ENCODE measurements at places on chromosomes 5 and 9.
A peak's percentile ranks its signal among the peaks of the same experiment; 100 is the strongest.

- DNase-seq = no peak
Observed at GRCh38 chr5:170630711-170631141, 126.9 kb downstream of the KCNIP1 start.

GRCh38 chr5:139416651-139417050 is 12.8 kb upstream of the SPATA24 start:
- no peak for DNase-seq

- DNase-seq = no peak
Observed at GRCh38 chr9:11457825-11458790, 845.3 kb upstream of the PTPRD start.

GRCh38 chr9:136848393-136849037 is 694 bp upstream of the PHPT1 start:
- peak; percentile 69 for DNase-seq

DNA sequence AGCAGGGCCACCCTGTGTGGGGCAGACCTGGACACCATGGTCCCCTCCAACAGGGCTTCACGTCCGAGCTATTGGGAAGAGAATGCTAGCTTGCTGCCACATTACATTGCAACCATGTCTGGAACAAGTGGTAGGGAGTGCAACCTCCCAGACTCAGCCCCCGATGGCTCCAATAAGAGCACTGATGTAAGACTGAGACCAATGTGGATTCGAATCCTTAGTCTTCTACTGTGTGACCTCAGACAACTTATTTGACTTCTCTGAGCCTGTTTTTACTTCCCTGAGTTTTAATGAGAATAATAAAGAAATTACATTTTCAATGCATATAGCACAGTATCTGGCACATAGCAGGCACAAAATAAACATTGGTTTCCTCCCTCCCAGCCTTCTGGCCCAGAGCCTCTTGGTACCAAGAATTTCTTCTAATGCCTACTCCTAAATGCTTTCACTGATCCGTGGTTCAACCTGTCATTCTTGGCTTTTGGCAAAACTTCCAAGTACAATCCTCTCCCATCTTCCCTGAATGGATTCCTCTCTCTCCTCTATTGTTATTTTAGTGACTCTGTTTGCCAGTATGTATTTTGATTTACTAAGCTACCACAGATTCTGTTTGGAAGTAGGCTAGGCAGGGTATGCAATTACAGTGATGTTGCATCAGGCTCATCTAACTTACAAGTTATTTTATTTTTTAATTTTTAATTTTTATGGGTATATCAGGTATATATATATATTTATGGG is 34.6 kb upstream of the COL15A1 start:
- DNase-seq = no peak

GRCh38 chr9:36551129-36551528 is 21.6 kb upstream of the MELK start:
- no peak for DNase-seq

DNA sequence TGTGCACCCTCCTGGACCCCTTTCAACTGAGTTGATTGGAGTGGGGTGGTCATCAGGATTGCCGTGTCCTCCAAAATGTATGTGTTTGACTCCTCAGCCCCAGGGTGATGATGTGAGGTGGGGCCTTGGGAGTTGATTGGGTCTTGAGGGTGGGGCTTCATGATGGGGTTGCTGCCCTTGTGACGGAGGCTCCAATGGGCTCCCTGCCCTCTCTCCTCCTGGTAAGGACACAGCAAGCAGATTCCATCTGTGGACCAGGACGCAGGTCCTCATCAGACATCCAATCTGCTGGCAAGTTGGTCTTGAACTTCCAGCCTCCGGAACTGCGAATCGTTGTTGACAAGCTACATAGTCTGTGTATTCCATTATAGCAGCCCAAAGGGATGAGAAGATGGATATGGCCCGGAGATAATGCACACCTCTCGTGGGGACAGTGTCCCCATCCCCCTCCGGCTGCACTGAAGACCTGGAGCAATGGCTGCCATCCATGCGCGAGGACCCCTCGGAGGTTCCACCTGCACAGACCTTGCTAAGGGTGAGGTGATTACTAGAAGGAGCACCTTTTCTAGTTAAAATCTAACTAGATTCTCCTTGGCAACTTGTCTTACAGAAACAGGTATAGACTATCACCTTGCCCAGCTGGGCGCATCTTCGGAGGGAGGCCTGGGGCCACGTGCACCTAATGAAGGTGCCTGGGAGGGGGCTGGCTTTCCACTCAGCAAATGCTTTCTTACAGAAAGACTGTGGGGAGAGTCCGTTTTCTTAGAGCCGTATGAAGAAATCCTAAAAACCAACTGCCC is 75.7 kb upstream of the IRX4 start:
- no peak for DNase-seq

- no peak for DNase-seq
Observed at GRCh38 chr5:56168066-56168478, 65.1 kb downstream of the ANKRD55 start.

DNA sequence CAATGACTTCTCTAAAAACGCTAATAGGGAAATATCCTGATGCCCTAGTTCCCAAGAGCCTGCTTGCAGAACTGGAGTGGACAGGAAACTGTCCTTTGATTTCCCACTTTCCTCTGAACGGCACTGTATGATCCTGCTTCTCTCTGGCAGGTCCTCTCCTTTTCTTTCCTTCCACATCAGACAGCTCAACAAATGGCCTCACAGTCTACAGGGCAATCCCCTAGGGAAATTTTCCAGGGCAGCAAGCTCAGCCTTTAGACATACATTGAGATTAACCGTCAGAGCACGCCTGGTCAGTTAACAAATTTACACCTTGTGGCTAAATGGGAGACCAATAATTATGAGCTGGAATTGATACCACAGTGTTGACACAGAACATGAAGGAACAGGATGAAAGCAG is 164.9 kb downstream of the SLC24A2 start:
- no peak for DNase-seq

DNA sequence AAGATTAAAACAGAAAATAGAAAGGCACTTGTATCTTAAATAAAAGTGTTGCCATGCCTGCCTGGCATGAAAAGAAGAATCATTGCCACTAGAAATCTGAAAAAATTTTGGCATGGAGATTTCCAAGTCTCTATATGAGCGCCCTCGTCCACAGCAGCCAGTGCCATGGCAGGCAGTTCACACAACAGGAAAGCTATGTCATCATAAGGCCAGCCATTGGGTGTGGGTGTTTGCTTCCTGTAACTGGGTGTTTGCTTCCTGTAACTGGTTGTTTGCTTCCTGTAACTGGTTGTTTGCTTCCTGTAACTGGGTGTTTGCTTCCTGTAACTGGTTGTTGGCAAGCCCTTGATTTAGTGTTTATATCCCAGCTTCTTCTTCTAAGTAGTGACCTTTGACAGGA is 446.7 kb downstream of the IRX1 start:
- no peak for DNase-seq

GRCh38 chr9:135618866-135619598 is 20.3 kb downstream of the GLT6D1 start:
- no peak for DNase-seq

- DNase-seq = no peak
Observed at GRCh38 chr5:9726931-9727330, 96.8 kb upstream of the TAS2R1 start.

- no peak for DNase-seq
Observed at GRCh38 chr5:65923339-65923738, 3.0 kb upstream of the ERBIN start.

DNA sequence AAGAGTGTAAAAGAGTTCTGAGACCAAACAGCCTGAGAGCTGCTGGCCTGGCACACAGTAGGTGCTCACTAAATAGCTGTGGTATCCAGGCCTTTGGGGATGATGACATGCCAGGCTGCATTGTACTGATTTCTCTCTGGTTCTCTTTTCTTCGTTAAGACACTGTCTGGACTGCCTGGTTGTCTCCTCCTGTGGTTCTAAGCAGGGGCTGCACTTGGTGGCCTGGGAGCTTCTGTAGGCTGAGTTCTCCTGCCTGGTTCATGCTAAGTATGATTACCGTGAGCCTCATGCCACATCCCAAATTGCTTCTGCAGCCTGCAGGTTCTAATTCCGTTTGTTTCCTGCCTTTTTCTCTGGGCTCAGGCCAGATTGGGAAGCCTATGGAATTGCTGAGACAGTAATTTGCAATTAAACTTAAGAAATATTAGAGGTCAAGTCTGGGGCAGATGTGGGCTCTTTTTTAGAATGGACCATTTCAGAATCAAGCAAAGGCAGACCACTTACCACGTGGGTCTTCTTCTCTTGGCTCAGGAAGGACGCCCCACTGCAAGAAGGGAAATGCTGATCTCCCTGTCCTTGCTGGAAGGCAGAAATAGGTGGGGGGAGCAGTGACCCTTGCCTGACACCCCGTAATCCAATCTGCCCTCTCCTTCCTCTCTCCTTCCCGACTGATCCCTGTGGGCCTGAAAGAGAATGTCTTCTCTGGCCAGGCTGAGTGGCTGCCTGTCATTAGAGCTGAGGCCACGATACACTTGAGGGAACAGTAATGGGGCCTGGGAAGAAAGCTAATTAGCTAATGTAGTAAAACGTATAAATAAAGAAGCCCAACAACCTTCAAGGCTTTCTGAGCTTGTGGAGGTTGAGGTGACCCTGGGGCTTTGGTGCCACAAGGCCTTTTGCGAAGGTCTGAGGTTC is 21.9 kb upstream of the BOD1 start:
- DNase-seq = no peak

GRCh38 chr9:128020692-128021091 is 39.9 kb upstream of the EEIG1 start:
- DNase-seq = no peak

DNA sequence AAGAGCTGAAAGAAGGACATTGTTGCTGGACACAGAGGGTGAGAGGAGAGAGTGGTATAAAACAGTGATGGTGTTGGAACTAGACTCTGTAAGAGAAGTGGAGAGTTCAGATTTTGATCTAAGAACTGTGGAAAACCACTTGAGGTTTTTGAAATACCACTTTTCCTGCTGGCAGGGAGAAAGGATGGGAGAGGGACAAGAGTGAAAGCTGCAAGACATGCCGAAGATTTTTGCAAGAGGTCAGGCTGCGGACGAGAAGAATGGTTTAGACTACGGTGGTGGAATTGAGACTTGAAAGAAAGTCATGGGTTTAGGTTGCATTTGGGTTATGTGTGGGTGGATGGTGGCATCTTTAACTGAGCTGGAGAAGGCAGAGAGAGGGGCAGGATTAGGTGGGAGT is 202.2 kb upstream of the RPS23 start:
- DNase-seq = no peak

DNA sequence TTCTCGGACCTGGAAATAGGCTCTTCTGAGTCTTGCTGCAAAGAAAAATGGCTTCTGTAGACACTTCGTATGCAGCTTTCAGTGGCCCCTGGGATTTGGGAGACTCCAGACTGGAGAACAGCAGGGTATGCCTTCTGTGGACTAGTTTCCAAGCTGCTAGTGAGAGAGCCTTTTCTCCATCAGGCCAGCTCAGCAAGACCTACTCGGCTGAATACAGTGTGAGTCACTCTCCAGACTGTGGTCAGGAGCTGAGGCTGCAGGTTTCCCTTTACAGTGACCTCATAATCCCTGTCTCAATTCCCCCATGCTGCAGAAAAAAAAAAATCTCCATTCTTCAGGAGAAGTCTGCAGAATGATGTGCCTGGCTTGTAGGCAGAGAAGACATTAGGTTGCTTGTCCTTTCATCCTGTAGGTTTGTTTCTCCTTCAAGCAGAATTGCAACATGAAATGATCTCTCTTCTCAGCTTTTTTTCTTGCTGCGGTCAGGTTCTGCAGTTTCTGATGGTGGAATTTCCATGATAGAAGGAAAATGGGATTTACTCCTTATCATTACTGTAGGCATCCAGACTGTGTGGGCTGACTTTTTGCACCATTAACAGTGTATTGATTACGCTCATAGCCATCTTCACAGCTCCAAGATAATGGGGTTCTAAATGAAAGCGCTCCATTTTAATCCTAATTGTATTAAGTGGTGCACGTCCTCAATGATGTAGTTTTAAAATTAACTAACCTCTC is 78.3 kb upstream of the TNFSF8 start:
- no peak for DNase-seq

DNA sequence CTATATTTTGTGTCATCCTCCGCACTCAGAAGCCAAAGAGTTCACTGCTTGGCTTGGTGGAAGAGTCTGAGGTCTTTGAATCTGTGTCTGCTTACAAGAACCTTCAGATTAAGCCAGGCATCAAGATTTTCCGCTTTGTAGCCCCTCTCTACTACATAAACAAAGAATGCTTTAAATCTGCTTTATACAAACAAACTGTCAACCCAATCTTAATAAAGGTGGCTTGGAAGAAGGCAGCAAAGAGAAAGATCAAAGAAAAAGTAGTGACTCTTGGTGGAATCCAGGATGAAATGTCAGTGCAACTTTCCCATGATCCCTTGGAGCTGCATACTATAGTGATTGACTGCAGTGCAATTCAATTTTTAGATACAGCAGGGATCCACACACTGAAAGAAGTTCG is 19.2 kb downstream of the TIGD6 start:
- no peak for DNase-seq

- no peak for DNase-seq
Observed at GRCh38 chr9:86629530-86629929, 275.3 kb upstream of the TUT7 start.

- DNase-seq = no peak
Observed at GRCh38 chr9:134218230-134218629, 53.9 kb upstream of the RNU6ATAC start.

GRCh38 chr5:96054311-96055030 is 92.8 kb upstream of the ELL2 start:
- DNase-seq = no peak

- DNase-seq = no peak
Observed at GRCh38 chr5:42680046-42680445, 76.6 kb upstream of the CCDC152 start.

DNA sequence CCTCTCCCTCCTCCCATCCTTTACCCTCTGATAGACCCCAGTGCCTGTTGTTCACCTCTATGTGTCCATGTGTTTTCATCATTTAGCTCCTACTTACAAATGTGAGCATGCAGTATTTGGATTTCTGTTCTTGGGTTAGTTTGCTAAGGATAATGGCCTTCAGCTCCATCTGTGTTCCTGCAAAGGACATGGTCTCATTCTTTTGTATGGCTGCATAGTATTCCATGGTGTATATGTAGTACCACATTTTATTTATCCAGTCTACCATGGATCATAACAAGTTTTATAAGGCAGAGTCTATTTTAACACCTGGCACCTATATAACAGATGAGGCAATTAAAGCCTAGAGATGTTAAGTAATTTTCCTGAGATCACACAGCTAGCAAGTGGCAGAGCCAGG is 7.4 kb downstream of the YTHDC2 start:
- DNase-seq = no peak

GRCh38 chr9:19493876-19494275 is 85.1 kb downstream of the ACER2 start:
- no peak for DNase-seq

- DNase-seq = no peak
Observed at GRCh38 chr5:82414041-82414388, 135.9 kb upstream of the RPS23 start.

DNA sequence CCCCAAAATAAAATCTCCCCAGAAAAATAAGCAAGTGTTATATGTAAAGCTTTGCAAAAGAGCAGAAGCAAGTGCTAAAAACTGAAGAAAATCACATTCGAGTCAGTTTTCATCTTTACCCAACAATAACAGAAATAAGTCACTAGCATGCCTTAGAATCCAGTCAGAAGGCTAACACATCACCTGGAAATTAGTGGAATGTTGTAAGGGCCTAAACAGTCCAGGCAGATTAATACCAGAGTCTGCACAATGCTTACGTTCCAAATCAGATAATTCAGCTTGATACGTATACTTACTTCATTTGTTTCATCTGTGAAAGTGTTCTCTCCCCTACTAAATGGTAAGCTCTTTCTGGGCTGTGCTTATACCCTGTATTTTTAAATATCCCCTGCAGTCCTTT is 42.7 kb downstream of the SUSD1 start:
- no peak for DNase-seq

GRCh38 chr5:160824301-160825001 is 27.6 kb downstream of the ATP10B start:
- DNase-seq = no peak

- no peak for DNase-seq
Observed at GRCh38 chr9:29799227-29799626, 2225.9 kb upstream of the C9orf72 start.

All from BE2C (cell line).